NCI-H510A treated with DMSO at 0.1 percent for 48 hours (cell line): ENCODE measurements at places on chromosomes 6 and 20.

DNA sequence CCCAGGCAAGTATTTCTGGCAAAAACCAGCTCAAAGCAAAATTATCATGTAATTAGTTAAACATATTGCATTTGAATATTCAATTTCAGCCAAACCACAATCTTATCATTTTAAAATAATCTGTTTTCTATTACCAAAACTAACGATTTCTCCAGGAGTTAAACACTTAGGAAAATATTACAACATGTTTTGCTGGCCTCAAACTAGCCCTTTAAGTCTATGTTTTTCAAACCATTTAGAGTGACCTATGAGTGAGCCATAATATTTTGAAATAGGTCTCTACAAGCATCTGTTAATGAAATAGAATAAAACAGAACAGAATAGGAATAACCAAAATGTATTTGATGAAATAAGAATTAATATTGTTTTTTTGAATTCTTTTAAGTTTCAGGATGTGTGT is 370.9 kb downstream of the COL12A1 start:
- no peak for DNase-seq

DNA sequence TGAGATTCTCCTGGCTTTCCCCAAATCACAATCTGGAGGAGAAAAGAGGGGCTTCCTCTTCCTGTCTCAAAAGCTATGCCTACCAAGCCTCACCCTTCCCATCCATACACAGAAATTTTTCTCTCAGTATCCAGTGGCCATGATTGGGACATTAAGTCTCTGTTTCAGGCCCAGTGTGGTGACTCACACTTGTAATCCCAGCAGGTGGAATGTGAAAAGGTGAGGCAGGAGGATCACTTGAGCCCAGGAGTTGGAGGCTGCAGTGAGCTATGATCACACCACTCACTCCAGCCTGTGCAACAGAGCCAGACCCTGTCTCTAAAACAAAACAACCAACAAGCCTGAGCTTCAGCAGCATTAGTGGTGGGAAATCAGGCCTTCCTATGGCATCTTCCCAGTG is 210.0 kb downstream of the OGFRL1 start:
- no peak for DNase-seq

DNA sequence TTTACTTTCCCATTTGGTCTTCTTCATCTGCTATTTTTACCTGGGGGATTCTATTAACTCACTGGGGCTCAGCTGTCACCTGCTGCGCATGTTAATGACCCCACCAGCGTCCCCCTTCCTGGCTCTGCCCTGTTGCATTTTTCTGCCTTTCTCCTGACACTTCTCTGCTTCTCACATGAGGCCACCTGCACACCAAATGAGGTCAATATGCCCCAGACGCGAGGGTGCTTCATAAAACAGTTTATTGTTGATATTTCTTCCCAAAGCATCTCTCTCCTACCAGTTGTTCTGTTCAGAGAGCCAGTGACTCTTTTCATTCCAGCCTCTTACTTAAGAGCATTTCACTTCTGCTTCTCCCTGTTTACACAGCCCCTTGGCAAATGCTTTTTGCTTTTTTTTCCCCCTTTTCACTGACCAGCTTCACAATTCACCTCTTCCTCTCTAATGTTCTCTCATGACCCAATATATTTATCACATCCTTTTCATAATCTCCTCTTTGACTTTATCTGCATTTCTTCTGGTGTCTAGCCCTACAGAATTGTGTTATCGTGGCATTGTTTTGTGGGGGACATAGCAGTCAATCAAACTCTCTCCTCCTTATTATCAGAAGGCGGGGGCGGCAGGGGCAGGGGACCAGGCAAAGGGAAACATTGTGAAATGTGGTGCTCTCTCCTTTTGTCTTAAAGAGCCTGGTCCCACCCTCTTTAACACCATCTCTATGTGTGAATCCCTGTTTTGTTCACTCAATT is 545.8 kb upstream of the CITED2 start:
- DNase-seq: no peak

DNA sequence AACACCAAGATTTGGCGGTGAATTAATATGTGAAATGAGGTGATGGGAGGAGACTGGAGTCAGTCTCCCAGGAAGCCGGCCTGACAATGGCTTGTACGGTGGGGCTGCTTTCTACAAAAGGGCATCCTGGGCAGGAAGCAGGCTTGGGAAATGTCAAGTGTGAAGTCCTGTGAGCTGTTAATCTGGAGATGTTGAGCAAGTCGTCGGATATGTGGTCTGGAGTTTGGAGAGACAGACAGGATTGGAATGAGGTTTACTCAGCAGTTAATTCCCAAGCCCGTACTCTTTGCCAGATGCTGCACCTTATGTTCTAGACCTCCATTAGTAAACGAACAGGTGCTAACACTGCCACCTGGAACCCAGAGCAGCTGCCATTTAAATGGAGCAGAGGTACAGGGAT is 107.7 kb upstream of the FOXC1 start:
- no peak for DNase-seq

GRCh38 chr6:159979136-159979874 is 10.4 kb downstream of the IGF2R start:
- DNase-seq: peak; percentile 48

- no peak for DNase-seq
Measured at GRCh38 chr20:23125625-23126191, 39.6 kb upstream of the CD93 start.

- DNase-seq: no peak
Measured at GRCh38 chr6:34028691-34029360, 117.1 kb downstream of the GRM4 start.

DNA sequence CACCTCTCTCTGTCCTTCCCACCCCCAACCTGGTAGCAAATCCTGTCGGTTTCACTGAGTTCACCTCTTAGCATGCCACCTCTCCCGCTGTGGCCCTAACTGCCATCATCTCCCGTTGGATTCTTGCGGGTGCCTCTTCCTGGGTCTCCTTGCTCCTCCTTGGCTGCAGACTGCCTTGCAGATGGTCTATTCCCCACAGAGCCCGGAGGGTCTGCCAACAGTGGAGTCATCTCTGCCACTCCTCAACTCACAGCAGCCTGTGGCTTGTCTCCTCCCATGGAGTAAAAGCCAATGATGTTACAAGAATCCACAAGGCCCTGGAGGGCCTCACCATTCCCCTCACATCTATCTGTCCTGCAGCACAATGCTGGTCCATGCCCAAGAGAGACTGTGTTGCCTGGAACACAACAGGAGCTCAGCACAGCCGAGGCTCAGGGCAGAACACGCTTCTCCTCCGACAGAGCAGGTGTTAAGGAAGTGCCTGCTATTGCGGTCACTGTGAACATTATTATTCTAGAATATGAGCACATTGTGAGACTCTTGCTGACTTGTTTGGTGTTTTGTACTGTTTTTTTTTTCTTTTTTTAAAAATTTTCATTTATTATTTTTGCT is 241.8 kb upstream of the SULF2 start:
- no peak for DNase-seq

DNA sequence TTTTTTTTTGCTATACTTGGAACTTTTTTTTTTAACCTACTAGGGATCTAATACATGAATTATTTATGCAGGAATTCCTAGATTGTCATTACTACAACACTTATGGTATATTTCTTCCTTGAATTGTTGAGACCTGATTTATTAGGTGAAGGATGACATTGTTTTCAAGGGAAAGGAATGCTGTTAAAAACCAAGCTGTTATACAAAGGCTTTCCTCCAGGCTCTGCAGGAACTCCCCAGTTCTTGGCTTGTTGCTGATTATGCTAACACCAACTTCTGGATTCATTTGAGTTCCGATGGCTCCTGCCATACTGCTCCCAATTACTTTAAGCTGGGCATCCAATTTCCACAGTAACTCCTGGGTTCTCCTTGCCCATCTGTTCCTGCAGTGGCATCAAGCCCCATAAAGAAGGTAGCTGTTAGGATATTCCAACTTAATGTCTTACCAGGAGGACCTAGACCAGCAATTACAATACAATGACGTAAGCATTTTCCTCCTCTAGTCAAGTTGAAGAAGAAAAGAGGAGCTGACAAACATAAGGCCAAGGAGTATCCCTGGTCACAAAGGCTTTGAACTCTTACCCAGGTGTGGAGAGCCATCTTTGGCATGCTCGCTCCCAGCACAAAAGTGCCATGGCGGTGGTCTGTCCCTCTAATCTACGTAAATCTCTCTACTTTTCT is 215.9 kb upstream of the AGPAT4 start:
- no peak for DNase-seq

DNA sequence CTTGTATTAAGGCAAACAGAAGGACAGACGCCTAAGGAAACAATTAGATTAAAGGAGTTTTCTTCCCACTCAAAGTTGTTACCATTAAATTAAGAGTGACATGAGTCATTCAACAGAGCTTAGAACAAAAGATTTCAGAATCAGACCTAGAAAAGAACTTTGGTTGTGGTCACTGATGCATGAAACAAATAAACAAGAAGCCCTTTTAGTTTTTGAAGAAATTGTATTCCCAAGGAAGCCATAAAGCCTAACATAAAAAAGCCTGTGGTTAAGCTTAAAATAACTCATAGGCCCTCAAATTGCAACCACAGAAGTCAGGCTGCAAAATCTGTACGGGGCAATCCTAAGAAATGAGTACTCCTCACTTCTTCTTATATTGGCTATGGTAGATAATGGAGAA is 17.9 kb upstream of the TRIM26 start:
- no peak for DNase-seq

DNA sequence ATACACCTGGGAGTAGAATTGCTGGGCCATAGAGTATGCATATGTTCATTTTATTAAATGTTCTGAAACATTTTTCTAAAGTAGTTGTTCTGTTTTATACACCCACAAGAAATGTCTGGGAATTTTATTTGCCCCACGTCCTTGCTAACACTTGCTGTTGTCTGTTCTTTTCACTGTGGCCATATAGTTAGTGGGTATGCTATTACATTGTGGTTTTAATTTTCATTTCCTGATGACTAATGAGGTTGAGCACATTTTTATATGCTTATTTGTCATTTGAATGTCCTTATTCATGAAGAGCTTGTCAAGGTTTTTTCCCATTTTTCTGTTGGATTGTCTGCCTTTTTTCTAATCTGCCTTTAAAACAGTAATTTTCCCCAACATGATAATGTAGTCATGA is 41.5 kb upstream of the TGM3 start:
- DNase-seq: no peak

DNA sequence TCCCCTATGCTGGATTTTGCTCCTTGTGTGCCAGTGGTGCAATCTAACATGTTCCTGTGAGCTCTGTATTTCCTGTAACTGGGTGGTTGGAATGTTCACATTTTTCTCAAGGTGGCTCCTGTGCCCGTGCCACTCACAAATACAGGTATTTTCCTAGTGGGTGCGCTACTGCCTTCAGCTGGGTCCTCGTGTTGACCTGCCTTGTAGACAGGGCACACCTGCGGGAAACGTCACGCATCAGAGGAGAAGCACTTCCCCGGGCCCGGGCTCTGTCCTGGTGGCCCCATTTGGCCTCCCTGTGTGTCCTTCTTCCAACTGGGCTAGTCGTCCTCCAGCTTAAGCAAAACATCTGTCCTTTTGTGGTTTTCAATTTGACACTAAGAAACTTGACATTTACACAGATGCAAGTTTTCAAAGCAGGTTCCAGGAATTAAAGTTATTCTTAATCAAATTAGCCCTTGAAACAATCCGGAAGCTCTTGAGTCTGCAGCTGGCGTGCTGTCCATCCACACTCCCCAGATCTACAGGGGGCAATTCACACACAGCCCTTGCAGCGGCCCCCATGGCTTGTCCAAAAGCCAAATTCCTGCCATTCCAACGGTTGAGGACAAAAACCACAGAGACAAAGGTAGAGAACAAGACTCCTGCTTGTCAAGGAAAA is 275.1 kb downstream of the CDC5L start:
- peak; percentile 35 for DNase-seq

GRCh38 chr6:68740828-68741500 is 105.9 kb downstream of the ADGRB3 start:
- peak; percentile 21 for DNase-seq

- no peak for DNase-seq
Measured at GRCh38 chr6:7691021-7691420, 34.9 kb upstream of the BMP6 start.

DNA sequence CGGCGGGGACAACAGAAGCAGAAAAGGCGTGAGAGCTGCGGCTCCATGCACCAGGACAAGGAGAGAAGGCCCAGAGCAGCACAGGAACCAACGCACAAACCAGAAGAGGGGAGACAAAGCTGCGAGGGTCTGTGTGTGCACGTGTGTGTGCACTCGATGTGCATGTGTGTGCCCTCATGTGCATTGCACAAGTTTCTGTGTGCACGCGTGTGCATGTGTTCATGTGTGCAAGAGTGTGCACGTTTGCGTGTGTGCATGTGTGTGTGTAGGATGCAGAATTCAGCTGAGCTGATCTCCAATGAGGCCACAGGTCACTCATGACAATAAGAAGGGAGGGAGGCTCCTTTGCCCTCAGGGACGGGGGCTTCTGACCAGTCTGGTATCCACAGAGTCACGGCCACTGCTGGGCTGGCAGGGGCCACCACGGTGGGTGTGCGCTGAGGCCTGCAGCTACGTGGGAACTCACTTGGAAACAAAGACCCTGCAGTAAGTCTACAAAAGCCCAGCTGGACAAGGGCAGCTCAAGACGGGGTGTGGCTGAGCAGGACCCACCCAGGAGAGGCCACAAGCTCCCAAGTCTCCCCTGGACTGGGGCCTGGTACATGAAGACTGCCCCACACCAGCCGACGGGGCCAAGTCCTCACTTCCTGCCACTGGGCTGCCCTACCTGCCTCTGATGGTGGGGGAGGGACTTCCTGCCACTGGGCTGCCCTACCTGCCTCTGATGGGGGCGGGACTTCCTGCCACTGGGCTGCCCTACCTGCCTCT is 48.1 kb upstream of the CHRNA4 start:
- no peak for DNase-seq

GRCh38 chr20:53847139-53847836 is 223.1 kb downstream of the BCAS1 start:
- no peak for DNase-seq

GRCh38 chr6:117495869-117496268 is 13.4 kb downstream of the DCBLD1 start:
- DNase-seq: no peak

DNA sequence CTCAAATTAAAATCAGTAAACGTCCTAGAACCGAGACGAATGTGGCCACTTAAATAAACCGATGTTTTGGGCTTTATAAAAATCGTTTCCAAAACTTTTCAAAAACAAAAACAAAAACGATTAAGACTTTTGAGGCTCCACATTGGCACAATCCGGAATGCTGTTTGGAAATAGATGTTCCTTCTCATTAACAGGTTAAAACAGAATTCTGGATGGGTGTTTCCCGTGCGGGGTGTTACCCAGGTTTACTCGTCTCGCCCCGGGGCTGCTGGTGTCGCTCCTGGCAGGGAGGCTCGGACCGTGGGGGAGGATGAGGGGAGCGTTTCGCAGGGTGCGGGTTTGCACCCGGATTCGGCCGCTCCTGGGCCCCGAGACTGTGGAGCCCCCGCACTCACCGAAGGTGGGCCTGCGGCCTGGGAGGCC is 1.2 kb downstream of the GATA5 start:
- DNase-seq: no peak

DNA sequence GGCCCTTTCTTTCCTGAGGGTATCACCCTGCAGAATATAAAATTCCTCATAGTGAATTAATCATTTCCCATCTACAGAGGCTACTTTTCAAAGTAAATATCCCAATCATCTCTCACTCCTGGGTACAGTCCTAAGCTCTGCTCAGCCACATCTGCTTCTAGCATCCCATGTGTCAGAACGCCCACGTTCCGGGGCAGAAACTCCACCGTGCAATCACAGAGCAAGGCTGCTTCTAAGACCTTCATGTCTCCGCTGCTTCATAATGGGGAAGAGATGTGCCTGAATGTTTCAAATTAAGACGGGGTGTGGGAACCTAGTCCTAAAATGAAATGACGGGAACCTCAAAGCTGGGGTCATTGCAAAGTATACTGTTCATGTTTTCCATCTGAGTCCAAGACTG is 208.8 kb upstream of the GMDS start:
- DNase-seq: no peak

GRCh38 chr20:3238616-3239025 is 369 bp downstream of the SLC4A11 start:
- DNase-seq: peak; percentile 18
